ENCODE measurements at places on chromosomes 16 and 17.

DNA sequence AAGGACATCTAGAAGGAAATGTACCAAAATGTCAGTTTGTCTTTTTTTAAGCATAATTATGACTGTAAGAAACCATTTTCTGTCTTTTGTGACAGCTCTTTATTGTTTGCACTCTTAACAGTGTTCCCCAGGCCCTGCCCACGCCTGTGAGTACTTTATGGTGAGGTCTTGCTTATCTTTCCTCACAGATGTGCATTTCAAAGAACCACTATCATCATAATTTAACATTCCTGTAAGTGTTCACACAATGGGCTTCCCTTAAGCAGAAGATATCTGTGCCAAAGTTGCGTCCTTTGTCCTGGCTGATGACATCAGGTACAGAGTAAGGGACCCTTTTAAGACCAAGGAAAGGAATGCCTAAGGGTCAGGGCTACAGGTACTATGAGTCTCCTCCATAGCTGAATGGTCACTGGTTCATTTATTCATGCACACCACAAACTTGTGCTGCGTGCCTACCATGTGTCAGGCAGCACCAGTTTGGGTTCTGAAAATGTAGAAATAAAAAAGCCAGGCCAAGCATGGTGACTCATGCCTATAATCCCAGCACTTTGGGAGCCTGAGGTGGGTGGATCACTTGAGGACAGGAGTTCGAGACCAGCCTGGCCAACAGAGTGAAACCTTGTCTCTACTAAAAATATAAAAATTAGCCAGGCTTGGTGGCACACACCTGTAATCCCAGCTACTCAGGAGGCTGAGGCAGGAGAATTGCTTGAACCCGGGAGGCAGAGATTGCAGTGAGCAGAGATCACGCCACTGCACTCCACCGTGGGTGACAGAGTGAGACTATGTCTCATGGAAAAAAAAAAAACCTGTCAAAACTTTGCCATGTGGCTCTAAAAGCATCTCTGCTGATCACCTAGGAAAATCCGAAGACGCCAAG lies 55.4 kb upstream of the NLK start:
- DNase-seq: no peak

DNA sequence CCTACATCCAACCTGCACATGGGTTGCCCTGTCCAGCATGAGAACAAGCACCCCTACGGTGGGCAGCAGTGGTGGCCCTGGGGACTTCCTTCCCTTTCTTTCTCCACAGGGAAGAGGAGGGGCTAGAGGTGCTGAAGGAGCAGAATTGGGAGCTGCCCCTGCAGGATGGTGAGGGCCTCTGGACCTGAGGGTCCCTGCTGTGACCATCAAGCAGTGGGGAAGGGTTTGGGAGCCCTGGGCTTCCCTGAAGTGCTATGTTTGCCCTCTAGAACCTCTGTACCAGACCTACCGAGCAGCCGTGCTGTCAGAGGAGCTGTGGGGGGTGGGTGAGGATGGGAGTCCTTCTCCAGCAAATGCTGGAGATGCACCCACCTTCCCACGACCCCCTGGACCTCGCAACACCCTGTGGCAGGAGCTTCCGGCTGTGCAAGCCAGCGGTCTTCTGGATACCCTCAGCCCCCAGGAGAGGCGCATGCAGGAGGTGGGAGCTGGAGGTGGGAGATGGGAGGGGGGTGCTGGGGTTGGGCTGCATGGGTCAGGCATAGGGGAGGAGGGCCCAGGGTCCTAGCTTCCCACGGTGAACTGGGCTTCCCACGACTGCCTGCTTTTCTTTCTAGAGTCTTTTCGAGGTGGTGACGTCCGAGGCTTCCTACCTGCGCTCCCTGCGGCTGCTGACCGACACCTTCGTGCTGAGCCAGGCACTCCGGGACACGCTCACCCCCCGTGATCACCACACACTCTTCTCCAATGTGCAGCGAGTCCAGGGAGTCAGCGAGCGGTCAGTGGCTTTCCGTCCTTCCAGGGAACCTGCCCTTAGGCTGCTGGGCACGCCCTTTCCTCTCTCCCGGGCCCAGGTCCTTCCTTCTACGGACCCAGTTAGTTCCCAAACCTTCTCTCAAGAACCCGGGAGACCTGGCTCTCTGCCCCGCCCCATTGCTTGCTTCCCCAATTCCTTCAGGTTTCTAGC lies 5.0 kb downstream of the ARHGEF15 start:
- DNase-seq: no peak

GRCh38 chr17:73493956-73494926 lies 150.0 kb downstream of the SDK2 start:
- no peak for DNase-seq

GRCh38 chr17:69503711-69504110 lies 89.2 kb downstream of the MAP2K6 start:
- DNase-seq: no peak

DNA sequence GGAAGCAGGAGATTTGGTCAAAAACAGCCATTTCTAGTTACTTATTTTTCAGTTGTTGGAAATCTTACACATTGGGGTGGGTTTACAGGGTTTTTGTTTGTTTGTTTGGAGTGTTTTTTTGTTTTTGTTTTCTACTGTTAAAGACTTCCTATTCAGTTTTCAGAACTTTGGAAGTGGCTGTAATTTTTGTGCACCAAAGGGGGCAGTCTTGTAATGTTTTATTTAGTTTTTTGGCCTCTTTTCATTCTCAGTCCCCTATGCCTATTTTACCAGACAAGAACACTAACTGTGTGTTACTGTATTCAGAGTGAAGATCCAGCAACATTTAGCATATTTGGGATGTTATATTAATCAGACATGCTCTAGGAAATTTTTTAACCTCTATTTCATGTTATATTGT lies 20.6 kb downstream of the TPPP3 start:
- DNase-seq: no peak

DNA sequence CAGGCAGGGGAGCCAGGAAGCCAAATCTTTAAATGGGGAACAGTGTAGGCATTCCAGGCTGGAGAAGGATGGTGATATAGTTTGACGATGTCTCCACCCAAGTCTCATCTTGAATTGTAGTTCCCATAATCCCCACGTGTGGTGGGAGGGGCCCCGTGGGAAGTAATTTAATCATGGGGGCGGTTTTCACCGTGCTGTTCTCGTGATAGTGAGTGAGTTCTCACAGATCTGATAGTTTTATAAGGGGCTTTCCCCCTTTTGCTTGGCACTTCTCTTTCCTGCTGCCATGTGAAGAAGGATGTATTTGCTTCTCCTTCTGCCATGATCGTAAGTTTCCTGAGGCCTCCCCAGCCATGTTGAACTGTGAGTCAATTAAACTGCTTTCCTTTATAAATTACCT lies 28.8 kb downstream of the GINS3 start:
- no peak for DNase-seq

DNA sequence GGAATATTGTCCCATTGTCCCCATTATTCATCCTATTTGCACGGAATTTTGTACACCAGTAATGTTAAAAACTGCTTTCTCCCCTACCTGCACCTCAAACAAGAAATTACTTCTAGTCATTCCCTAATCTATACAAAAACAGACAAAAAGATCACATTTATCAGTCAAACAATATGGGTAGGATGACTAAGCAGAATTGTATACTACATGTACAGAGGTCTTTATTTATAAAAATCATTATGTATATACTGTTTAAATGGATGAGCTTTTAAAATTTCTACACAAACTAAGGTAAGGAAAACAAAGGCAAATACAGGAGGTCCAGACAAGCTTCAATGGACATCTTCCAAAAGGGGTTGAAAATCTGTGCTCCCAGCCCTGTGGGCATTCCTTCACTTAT lies 137.7 kb downstream of the CEP112 start:
- DNase-seq: no peak

GRCh38 chr16:1659031-1659430 lies 19.0 kb upstream of the JPT2 start:
- no peak for DNase-seq

DNA sequence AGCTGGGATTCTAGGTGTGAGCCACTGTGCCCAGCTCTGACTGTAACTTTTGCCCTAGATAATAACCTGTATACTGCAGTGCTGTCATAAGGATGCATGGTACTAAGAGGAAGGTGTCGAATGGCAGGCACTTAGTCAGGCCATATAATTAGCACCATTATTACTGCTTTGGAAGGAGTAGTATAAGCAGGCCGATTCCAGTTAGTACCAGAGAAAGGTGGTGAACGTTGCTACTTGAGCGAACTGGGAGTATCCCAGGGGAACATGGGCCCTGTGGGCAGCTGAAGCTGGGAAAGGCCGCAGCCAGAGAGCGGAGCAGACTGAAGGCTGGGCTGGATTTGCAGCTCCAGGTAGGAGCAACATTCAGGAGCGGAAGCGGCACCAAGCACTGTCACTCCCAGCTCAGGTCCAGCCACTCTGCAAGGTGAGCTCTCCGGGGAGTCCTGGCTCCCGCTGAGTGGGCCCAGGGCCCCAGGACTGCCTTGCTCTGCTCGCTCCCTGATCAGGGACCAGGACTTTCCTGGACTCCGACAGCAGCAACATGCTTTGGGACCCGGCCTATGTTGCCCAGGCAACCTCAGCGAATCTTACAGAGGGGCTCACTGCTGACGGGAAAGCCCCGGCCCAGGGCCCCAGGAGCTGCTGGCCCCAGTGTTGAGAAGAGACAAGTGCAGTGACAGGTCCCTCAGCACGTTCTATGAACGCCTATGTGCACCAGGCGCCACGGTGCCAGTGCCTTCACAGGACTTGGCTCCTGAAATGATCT lies 28.6 kb downstream of the C16orf74 start:
- no peak for DNase-seq

- no peak for DNase-seq
Observed at GRCh38 chr17:38460082-38460715, 31.9 kb downstream of the ARHGAP23 start.

GRCh38 chr17:28385037-28385400 lies 13.5 kb downstream of the SARM1 start:
- no peak for DNase-seq

DNA sequence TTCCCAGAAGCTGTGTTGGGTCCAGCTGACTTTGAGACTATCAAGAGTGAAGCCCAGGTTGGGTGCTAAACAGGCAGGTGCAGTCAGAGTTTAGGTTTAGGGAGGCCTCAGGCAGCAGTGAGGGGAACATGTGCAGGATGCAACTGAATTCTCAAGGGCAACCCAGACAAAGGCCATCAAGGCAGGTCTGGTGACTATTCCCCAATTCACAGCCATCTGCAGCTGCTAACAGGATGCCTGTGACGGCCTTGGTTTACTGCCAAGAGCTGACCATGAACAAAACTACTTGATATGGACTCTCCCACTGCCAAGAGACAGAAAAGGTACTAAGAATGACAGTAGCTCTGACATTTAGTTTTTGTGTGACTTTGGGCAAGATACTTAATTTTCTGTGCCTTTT lies 45.2 kb upstream of the BCAR1 start:
- DNase-seq: no peak

DNA sequence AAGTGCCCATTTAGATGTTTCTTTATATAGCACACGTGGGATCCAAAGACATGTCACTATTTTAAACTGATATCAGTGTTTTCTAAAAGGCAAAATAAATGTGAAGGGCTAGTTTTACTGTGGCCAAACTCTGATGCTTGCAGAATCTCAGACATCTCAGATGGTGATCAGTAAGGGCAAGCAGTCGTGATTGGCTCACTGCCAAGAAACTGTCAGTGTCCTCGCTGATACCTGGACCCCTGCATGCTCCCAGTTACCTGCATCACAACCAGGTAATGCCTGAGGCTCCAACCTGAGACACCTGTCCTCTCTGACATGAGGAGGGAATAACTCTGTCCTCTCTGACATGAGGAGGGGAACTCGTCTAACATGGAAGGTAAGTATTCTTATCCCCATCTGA lies 114.0 kb downstream of the SPECC1 start:
- DNase-seq: no peak

DNA sequence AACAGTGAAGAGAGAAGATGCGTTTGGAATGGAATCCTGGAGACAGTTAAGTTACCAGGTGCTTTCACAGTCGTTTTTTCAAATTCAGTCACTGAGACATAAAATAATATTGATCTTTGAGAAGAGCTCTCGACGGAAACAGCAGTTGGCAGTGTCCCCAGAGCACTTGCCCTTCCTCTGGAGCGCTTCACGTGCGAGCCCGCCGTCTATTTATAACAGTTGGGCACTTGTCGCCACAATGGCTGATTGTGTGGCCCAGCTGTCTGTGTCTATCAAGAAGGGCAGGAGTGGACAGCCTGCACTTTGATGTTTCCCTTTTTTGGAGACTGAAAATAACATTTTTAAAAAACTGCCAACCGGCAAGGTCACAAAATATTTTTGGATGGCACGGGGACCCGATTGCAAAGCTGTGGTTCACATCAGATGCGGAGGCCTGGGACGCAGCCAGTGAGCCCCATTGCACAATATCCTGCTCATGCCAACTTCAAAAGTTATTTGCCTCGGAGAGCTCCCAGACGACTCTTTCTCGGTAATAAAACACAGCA lies 62.9 kb downstream of the ADCY9 start:
- no peak for DNase-seq

DNA sequence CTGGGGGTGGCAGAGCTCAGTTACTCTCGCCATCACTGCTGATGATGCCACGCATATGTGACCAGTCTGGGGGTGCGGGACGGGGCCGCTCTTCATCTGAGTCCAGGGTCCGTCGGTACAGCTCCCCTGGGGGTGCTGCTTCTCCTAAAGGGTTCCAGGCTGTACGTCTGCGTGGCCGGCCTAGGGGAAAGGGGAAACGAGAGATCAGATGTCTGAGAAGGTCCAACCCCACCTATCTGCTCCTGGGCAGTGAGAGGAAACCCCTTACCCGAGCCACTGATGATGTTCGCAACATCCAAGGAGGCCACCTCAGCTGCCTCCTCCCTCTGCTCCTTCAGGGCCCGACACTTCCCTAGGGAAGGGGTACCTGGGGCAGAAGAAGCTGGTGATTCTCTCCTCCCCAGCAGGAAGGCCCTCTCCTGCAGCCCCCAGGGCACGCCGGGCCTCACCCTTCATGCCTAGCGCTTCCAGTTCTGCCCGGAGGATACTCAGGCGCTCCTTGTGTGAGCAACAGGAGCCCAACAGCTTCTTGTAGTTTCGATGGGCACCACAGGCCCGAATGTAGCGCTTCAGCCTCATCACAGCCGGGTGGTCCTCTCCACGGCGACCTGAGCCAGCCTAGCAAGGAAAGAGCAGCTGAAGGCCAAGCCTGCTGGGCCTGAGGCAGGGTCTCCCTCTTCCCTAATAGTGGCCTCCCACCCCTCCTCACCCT lies 2.1 kb downstream of the HIRIP3 start:
- DNase-seq: no peak

- DNase-seq: no peak
Observed at GRCh38 chr17:17235212-17236174, 1.5 kb downstream of the FLCN start.

GRCh38 chr17:77444628-77444983 lies 303.8 kb downstream of the SEC14L1 start:
- DNase-seq: no peak

Data from left kidney (tissue), 8 donors.